ENCODE measurements at places on chromosomes 2 and 18.

- DNase-seq = no peak
Measured at GRCh38 chr2:218985021-218985324, at the start of gene FEV. Gene FEV, minus strand, starts transcription at chr2:218985184. Its CDS starts 109 bp downstream, at chr2:218985075.

DNA sequence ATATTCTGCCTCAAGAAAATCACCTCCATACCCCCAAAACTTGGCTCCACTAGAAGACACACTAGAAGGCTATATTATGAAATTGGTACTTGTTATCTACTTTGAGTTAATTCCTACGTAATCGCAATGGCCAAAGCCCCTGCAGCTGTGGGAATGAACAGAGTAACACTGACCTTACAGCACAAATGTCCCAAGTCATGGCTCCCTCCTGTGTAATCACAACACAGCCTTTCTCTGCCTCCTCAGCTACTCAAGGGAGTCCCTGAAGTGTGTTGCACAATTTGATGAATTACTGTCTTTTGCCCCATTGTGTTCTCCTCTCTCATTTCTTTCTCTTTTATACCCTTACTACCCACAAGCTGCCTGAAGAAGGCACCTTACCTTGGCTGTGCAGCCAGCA, 375.2 kb downstream of the ARHGAP15 start:
- DNase-seq = no peak

- DNase-seq = no peak
Measured at GRCh38 chr18:63286926-63287325, 32.6 kb downstream of the BCL2 start.

GRCh38 chr2:179424571-179424970, 159.9 kb upstream of the SESTD1 start:
- DNase-seq = no peak

DNA sequence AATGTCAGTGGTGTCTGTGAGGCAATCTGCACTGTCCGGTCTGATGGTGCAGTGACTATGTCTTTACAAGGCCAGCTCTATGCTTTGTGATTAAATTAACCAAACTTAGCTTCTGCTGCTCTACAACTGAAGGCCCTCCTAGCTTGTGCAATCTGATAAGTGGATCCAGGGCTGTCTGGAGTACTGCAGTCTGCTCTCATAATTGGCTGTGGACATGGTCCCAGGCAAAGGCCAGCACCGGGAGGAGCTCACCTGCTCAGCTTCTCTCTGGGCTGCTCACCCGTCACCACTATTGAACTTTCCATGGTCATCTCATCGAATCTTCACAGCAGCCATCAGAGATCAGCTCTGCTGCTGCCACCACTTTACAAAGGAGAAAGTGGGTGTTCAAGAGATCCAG, 13.0 kb upstream of the APCDD1 start:
- no peak for DNase-seq

DNA sequence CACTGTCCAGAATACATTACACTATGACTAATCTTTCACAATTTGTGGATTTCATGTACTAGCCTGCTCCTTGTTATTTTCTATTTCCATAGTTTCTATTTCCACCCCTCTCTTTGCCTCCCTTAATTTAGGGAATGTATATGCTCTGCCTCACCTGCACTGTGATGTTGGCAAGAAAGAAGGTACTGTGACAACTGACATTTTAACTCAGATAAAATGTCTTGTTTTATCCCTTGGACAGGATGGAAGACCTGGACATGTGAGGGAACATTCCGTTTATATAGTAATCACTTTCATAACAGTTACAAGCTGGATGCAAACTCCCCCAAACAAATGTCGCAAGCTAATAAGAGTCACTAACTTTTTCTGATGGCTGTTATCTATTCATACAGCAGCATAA, 21.5 kb upstream of the DSG3 start:
- DNase-seq = no peak
